ENCODE measurements at places on chromosomes 13 and 19.

DNA sequence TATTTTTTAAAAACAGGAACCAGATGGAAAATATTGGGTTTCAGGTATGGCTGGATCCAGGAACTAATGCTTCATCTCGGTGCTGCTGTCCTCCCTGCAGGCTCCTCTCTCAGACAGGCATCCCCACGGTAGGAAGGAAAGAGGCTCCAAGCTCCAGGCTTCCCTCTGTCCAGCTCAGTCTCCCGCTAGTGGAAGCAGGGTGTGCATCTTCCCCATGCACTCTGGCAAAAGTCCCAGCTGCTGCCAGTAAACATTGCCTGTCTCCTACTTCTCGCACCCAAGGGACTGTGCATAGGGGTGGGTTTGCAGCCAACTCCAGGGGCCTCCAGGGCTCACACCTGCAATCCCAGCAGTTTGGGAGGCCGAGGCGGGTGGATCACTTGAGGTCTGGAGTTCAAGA is 29.2 kb downstream of the IL12RB1 start:
- no peak for DNase-seq

- no peak for DNase-seq
Observed at GRCh38 chr19:21335721-21336120, 6.5 kb upstream of the ZNF708 start.

DNA sequence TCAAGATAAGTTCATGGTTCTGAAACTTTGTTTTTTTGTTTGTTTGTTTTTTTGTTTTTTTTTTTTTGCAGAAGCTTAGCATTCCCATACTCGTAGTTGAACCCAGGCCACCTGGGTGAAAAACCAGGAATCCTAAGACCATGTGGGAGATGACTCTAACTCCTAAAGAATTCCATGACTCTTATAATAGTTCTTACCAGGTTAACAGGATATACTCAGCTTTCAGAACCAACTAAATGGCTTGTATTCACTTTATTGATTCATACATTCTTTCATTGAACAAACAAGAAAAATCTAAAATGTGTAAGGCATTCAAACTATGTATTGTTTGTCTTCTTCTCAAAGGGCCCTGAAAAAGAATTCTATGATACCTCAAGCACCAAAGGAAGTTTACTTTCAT is 40.5 kb upstream of the KLF5 start:
- no peak for DNase-seq

DNA sequence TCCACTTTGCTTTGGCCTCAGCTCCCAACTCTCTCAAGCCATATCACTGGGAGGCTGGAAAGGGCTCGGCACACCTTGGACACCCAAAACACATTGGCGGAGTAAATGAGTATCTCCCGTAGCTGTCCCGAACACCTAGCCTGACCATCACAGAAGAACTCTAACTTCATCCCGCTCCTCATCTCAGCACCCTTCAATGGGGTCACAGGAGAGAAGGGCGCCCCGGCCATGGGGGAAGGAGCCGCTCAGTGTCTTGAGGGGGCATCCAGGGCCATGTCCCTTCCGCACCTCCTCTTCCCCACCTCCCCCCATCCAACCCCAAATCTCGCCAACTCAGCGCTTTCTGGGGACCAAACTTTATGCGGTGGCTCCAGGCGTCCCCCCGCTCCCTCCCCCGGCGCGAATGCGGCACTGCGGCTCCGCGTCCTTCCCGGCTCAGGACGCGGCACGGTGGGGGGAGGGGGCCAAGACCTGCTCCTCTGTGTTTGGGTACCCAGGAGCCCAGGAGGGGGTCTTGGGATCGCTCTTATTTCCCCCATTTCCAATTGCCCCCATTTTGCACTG is 3.0 kb downstream of the KCNC3 start:
- no peak for DNase-seq

DNA sequence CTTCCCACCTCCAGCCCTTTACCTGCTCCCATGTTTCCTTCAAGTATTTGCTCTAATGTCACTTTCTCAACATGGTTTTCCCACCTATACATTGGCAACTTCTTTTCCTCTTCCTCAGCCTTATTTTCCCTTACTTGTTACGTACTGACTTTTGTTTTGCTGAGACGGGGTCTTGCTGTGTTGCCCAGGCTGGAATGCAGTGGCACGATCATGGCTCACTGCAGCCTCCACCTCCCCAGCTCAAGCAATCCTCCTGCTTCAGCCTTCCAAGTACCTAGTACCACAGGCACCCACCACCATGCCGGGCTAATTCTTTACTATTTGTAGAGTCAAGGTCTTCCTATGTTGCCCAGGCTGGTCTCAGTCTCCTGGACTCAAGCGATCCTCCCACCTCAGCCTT is 5.0 kb downstream of the PRODH2 start:
- DNase-seq = no peak

- no peak for DNase-seq
Observed at GRCh38 chr19:13554506-13555240, 48.4 kb upstream of the CACNA1A start.

DNA sequence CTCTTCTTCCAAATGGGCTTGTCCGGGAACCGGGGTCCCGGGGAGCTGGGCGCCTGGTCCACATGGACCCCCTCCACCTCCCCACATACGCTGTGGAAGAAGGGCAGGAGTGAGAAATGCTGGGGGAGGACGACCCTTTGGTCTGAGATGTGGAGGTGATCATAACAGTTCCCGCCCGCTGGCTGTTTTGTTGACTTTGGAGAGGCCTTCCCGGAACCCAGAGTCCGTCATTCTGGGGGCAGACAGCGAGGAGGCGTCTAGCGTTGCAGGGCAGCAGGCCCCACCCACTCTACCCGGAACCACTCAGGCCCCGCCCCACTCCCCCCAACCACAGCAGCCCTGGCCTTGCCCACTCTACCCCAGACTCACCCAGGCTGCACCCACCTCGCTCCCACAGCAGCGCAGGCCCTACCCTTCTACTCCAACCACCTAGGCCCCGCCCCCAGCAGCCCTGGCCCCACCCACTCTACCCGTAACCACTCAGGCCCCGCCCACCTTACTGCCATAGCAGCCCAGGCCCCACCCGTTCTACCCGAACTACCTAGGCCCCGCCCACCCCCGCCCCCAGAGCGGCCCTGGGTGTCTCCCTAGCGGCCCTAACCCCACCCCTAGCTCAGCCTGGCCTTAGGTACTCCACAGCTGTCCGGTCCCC is 7.1 kb downstream of the GPR108 start:
- DNase-seq = peak; percentile 37

GRCh38 chr13:33070713-33071112 is 54.5 kb downstream of the KL start:
- no peak for DNase-seq

GRCh38 chr19:33114312-33114711 is 17.6 kb upstream of the WDR88 start:
- no peak for DNase-seq

- DNase-seq = no peak
Observed at GRCh38 chr19:16559780-16560276, 12.4 kb downstream of the SLC35E1 start.

GRCh38 chr19:16232127-16232526 is 34.4 kb downstream of the AP1M1 start:
- no peak for DNase-seq

GRCh38 chr13:91168386-91168711 is 179.1 kb upstream of the MIR17HG start:
- DNase-seq = no peak
